ENCODE measurements at places on chromosomes 2 and 18.

DNA sequence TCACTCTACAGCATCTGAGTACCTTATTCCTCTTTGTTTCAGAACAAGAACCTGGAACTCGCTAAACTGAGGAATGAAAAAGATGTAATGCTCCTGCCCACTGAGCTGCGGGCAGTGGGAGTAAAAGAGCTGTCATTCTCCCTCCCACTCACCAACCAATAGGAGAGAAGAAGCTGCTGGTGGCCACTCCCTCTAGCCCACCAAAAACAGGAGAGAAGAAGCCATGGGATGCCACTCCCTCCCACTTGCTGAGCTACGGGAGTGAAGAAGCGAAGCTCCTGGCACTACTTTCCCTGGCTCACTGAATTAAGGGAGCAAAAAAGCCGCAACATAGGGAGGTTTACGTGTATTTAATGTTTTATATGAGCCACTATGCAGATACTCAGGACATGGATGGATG, 53.7 kb downstream of the RIT2 start:
- no peak for DNase-seq

GRCh38 chr2:144099780-144100377, 420.0 kb downstream of the ZEB2 start:
- no peak for DNase-seq

DNA sequence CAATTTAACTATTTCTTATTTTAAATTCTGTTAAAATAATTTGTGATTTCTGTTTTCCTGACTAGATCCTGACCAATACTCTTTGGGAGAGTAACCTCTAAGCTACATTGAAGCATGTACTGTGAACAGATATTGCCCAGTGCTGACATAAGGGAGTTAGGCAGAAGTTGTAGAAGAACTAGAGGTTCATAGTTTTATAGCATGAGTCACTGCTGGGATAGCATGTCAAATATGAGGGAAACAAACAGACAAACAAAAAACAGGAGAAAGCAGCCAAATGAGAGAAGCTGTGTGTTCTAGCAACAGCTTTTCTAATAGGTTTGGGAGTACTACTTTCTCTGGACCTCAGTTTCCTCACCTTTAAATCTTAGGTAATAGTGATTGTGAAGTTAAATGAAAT, 72.4 kb downstream of the CERS6 start:
- DNase-seq, result no peak

DNA sequence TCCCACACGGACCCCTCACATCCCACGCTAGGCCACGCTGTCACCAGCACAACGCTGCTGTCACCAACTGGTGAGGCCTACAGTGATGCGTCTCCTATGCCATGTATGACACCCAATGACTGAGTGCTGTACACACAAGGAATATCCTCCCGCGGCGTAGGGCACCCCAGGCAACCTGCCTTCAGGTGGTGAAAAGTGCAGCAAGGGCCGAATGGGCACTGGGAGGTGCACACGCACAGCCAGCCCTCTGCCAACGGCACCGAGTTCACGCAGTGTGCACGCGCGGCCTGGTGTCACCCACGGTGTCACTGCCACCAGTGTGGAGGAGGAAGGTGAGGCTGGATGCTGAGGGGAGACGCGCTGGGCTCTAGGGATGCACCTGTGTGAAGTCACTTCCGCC, 4.5 kb downstream of the HS1BP3 start:
- DNase-seq, result no peak

GRCh38 chr18:51053814-51054213, 23.8 kb downstream of the SMAD4 start:
- no peak for DNase-seq

- DNase-seq, result no peak
Observed at GRCh38 chr2:233063976-233064411, 3.9 kb downstream of the INPP5D start.

DNA sequence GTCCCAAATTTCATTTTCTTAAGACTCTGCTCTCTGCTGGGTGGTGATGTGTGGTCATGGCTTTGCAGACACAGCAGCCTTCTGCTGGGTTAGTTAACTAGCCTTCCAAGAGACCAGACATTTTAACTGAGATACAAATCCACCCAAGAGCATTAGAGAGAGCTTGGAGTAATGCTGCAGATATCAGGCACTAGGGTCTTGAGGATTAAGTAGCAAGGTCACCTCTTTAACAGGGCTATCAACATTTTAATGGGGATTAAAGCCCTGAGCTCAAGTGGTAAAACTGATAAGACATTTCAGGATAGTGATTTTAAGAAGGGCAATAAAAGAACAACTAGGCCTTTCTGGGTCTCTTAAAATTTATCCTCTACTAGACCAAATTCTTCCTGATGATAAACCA, 461.2 kb downstream of the MEIS1 start:
- no peak for DNase-seq

GRCh38 chr2:237043866-237044265, 41.8 kb upstream of the COPS8 start:
- DNase-seq, result no peak

DNA sequence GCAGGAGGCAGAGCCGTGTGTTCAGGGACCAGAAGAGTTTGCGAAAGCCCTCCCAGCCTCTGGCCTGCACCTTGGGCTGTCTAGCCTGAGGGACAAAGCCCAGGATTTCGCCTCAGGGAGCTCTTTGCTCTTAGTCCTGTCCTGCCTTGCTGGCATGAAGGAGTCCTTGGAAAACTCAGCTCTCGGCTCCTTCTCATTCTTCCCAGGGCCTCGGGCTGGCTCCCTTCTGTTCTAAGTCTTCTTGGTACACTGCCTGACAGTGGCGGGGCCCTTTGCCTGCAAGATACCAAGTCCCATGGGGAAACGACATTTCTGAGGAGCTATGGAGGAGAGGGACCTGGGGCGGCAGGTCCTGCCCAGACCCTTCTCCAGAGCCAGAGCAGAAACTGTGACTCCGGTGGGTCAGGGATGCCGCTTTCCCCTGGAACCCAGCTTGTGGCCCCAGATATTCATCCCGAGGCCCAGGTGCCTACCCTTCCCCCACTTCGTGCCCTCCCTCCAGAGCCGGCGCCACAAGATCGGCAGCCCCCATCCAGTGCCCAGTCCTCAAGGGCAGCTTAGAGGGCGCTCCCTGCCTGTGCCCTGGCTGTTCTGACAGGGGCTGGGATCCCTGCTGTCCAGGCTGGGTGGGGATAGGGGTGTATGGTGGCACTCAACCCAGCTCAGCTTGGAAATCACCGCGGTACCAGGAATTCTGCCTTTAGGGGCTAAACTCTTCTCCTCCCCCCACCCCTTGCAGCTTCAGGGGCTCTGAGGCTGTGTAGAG, 5.5 kb upstream of the CYP26B1 start:
- DNase-seq, result no peak

DNA sequence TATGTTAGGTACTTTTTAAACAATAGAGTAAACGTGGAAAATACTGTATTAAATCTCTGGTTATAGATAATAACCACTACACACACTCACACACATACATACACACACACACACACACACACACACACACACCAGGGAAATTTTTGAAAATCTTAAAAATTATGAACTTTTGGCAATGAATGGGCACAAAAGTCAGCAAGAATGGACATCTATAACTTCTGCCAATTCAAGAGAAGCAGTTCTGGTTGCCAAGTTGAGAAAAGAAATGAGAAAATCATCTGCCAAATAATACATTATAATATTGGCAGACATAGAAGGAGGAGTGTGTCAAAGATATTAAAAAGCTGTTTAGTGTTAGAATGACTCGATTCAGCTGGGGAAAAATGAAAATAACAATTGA, 42.9 kb upstream of the TMEM178A start:
- DNase-seq, result no peak

DNA sequence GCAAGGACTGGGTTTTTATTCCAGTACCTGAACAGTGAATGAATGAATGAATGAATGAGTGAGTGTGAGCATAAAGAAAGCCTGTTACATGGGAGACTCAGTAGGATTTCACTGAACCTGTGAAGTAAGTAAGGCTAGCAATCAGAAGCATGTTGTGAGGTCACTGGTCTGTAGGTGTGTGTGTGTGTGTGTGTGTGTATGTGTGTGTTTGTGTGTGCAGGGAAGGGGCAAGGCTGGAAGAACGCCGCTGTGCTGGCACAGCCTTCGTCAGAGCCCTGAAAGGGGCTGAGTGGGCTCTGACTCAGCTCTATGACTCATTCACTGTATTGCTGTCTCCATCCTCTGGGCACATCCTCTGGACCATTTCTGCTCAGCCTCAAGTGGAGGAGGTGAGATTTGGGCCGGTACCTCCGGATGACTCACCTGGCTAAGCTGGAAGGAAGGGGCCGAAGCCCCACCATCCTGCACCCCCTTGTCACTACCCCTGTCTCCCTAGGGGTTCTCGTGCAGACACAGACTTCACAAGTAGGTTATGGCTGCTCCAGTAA, 51.4 kb upstream of the MRPL33 start:
- no peak for DNase-seq

DNA sequence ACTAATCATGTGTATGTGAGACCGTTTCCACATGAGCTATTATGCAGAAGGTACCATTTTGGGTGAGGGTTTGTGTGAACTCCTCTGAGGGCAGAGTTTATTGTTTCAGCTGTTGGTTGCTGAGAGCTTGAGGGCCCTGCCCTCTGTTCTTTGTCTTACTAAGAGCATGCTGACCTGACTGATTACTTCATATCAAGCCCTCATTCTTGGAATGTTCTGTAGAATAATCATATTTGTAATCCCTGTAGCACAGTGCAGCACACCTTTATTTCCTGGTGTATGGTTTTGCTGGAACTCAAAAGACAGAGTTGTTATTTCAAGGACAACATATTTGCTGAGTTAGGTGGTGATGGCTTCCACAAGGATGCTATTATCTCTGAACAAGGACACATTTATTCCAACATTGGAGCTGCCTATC, 118.5 kb downstream of the GALNT3 start:
- DNase-seq, result no peak

DNA sequence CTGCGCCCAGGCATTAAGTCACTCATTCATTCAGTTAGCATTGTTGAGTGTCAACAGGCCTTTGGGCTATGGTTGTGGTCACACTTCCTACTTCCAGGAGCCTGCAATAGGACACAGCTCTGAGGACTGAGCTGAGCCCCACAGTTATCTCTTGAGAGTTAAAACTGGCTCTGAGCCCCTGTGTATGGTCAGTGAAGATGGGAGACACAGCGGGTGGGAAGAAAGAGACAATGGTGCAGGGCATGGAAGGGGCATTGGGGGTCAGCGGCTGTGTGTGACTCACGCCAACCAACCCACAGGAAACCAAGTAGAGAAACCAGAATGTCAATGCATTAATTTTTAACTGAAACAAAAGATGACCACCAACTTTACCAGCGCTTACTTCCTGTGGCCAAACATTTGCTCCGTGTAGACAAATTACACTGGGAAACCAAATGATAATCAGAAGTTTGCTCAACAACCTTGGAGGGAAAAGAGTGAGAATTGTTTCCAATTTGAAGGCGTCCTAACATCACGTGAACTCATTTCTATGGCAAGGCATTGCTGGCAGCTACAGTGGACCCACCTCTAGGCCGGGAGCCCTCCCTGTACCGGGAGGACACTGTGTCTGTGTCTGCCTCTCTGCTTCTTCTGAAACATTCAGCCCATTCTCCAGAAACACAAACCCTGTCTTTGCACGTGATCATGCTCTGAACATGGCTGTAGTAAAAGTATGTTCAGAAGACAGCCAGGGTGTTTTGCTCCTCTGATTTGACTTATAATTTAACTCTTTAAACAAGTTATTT, 212.0 kb upstream of the ID2 start:
- DNase-seq, result no peak

DNA sequence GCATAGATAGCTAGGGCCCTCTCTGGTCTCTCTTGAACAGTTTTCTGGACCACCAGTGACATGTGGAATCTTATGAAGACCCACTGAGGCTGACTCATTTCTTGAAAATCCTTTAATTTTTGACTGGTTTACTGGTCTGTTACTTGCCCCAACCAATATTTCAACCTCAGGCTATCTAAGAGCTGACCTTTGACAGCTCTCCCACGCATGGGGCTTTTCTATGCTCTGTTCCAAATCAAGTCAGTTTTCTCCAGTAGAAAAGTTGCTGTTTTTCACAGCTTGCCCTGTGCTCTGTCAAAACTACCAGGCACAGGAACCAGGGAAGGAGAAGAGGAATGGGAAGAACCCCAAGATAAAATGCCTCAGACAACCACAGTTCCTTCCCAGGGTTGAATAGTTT, 46.0 kb upstream of the MTIF2 start:
- DNase-seq, result no peak

DNA sequence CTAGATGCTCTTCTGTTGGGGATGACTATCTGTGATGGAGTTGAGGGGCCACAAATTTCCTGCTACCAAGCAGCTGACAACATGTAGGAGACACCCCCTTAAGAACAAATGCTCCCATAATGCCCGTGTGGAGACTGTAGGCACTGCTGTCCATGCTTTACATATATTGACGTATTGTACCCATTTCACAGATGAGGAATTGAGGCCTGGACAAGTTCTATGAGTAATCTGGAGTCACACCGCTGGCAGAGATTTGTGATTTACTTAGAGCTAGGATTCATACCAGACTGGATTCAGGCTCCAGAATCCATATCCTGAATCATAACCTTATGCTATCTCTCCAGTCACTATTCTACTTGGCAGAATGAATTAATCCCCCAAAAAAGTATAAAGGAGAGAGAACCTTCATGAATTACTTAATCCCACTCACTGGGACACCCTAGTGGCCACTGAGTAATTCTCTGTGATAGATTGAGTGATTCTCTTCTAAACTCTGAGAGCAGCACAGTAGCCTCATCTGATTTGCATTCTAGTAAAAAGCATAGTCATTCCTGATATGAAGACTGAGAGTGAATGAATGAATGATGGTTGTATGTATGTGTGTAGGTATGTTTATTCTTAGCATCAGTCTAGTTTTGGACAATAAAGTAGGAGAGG, 460.7 kb upstream of the MEIS1 start:
- DNase-seq, result no peak

- no peak for DNase-seq
Observed at GRCh38 chr18:33578518-33579348, 714 bp downstream of the ASXL3 start.

DNA sequence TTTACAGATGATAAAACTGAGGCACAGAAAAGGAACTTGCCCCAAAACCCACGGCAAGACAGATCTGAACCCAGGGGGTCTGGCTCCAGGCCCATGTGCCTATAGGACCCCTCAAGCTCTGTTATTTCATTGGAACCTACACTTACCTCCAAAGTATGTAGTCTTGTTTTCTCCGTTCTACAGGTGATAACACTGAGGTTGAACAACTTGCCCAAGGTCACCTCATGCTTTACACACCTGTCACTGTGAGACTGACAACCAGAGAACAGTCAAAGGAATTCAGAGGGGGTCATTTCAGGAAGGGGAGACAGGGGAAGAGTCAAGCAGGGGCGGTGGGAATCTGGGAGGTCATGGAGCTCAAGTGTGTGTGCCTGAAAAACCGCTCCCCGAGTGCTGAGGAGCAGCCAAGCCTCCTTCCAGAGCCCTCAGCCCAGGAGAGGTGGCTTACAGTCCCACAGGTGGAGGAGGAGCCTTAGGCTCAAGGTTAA, 47.7 kb downstream of the SERTAD2 start:
- DNase-seq, result no peak

Data from NCI-H187 (cell line).